Stimulated activated CD4-positive, alpha-beta T cell treated with anti-CD3 and anti-CD28 coated beads, Interleukin-4, amount 100 ng/mL, for 24 hours (primary cell): ENCODE measurements at places on chromosomes 16 and 17.
A peak's percentile ranks its signal among the peaks of the same experiment; 100 is the strongest.

DNA sequence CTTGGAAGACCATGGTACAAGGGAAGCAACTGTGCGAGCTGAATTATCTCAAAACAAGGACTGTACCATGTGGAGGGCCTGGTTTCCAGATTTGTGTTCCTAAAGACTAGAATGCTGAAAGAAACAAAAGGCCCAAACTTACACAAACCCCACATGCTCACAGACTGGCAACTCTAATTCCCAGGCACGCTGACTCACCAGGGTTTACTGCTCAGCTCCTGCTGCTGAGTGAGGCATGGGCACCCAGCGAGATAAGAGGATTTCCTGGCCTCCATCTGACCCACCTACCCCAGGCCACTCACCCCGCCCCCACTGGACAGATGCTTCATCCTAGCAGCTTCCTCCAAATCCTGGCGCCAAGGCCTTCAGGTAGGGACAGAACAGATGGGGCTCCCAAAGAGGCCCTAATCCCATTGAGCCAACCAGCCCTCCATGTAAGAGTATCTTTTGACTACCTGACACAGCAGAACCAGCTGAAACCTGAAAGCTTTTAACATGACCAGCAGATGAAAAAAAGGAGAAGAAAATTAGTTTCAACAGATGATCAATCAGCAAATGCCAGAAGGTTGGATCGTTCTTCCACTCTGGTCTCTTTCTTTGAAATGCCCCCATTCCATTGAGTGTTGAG lies 33.9 kb downstream of the DCUN1D3 start:
- no peak for DNase-seq

GRCh38 chr16:102060-102855 lies 24.2 kb downstream of the MPG start:
- DNase-seq, result no peak

GRCh38 chr17:52030052-52030451 lies 128.5 kb downstream of the CA10 start:
- DNase-seq, result no peak

GRCh38 chr17:7929158-7930023 lies at the start of gene KCNAB3:
TSS of gene KCNAB3 (minus strand) at chr17:7929856. CDS start at chr17:7929435, 421 bp downstream.
- DNase-seq, result peak; percentile 56

- no peak for DNase-seq
Observed at GRCh38 chr16:55390630-55391237, 66.7 kb downstream of the IRX6 start.
